ENCODE measurements at places on chromosomes 4 and X. TPM values are rescaled to one million over a fixed set of nuclear protein-coding genes. Genes with fewer than 3 reads are reported as not detected.

- no peak for DNase-seq
Measured at GRCh38 chr4:60759518-60760245, 440.4 kb upstream of the ADGRL3 start.

DNA sequence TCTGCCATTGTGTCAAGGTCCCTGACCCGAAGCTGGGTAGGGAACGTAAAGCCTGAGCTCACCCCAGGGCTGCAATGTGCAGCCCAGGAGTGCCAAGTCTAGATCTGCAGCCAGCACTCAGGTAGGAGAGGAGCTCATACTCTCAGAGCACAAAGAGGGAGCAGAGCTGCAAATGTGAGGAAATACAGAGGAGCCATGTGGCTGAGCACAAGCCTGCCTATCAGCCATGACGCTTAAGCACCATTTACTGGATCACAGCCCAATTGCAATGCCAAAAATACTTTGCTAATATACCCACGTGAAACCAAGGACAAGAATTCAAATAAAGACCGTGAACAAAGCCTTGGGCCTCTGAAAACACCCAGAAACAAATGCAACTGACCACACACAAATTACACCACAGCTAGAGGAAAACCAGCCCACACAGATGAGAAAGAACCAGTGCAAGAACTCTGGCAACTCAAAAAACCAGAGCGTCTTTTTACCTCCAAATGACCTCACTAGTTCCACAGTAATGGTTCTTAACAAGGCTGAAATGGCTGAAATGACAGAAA, 69.0 kb upstream of the HPF1 start:
- no peak for DNase-seq

DNA sequence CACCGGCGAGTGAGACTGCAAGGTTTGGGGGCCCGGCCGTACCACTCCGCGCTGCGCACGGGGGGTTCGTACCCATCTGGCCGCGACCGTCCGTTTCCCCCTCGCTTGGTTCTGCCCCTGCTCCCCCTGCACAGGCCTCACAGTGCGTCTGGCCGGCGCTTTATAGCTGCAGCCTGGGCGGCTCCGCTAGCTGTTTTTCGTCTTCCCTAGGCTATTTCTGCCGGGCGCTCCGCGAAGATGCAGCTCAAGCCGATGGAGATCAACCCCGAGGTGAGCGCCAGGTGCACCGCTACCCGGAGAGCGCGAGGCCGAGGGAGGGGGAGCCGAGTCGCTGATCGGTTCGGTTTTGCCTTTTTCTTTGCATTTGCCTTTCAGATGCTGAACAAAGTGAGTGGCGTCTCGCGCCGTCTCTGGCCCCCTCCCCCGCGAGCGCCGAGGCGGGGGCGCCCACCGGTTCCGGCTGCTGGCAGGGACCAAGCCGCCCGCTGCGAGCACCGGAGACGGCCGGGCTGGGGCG, at the start of gene UCHL1:
UCHL1 (plus strand) TSS at position 189 of the 517 bp plus-strand sequence; CDS start at position 238, 49 bp downstream.
- DNase-seq: no peak

DNA sequence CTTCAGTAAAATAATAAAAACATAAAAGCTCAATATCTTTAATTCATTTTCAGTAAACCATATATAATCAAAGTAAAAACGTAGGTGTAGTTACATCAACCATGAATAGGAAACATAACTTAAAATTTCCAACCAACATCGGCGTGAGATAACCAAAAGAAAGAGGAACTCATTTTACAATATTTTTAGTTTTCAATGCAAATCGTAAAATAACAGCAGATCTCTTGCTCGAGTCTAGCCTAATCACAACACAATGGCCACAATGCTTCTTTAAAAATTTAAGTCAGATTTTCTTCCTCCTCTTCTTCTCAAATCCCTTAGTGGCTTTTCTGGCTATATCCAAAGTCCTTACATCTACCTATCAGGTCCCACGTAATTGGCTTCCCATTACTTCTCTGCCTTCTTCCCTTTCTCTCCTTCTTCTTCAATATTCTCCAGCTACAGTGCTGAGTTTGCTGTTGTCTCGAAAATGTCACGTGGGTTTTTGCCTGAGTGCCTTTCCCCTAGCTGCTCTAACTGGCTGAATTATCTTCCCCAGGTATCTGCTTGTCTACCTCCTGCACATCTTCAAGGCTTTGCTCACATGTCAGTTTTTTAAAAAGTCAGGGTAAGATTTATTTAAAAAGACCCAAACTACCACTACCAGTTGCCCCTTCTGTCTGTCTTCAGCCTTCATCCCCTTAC, 90.9 kb upstream of the BANK1 start:
- DNase-seq: no peak

DNA sequence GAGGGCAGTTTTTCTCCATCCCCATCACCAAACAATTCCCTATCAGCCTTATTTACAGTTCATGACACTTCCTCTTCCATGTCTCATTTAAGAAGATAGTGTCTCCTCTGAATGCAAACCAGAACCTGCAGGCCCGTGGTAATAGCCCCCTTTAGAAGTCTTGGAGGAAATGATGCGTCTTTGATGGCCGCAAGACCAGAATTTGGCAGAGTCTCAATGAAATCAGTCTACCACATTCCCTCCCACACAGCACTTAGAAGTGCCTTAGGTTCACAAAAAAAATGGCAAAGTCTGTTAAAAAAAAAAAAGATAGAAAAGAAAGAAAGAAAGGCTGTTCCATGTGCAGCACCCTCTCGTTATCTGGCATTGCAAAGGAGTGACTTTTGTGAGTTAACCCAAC, 2.1 kb upstream of the KDR start:
- DNase-seq: no peak

GRCh38 chr4:7799736-7800135, 139.9 kb downstream of the AFAP1 start:
- DNase-seq: no peak

Gene PAGE2
- not detected for total RNA-seq

DNA sequence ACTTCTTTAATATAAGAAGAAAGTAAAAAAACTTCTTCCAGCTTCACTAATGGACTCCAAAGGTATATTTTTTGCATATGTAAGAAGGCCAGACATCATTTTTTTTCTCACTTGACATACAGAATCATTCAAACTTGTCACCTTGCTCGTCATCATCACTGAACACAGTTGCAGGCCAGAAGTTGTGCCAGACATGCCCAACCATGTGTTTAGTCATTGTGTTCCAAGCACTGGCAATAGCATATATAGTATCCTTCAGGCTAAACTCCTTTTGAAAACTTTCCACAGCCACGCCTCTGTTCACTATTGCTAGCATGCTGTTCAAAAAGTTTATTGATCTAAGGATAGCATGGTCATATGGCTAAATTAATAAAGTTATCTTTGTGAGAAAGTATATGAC, 83.3 kb downstream of the CHIC2 start:
- no peak for DNase-seq

Gene HCFC1
- total RNA-seq: 13.6 TPM

Gene MAGED1
- total RNA-seq: 82.5 TPM

GRCh38 chr4:101345271-101345595, 2.1 kb downstream of the PPP3CA start:
- DNase-seq: no peak

Gene NUDT6
- 7.2 TPM for total RNA-seq

Gene CXCL10
- 1.7 TPM for total RNA-seq

Gene CABS1
- not detected for total RNA-seq
